COR-L47 (cell line): ENCODE measurements at places on chromosomes 6 and 20.

DNA sequence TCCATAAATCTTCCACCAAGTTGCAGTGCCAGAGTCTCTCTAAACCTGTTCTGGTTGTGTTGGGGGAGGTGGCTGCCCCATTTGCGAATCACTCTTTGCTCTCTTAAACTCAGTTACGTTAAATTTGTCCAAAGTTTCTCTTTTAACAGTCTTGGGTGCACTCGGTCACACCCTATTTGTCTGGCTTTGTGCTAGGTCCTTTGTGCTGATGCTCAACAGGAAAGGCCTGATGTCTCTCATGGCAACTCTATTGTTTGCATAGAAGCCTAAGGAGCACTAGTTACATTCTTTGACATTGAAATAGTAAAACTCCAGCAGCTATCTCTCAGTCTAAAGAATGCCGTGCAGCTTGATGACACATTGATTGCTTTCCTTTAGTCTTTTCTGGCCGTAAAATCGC, 105.1 kb downstream of the TRMT11 start:
- DNase-seq: no peak

- no peak for DNase-seq
Observed at GRCh38 chr20:2132461-2132901, 30.9 kb downstream of the STK35 start.

DNA sequence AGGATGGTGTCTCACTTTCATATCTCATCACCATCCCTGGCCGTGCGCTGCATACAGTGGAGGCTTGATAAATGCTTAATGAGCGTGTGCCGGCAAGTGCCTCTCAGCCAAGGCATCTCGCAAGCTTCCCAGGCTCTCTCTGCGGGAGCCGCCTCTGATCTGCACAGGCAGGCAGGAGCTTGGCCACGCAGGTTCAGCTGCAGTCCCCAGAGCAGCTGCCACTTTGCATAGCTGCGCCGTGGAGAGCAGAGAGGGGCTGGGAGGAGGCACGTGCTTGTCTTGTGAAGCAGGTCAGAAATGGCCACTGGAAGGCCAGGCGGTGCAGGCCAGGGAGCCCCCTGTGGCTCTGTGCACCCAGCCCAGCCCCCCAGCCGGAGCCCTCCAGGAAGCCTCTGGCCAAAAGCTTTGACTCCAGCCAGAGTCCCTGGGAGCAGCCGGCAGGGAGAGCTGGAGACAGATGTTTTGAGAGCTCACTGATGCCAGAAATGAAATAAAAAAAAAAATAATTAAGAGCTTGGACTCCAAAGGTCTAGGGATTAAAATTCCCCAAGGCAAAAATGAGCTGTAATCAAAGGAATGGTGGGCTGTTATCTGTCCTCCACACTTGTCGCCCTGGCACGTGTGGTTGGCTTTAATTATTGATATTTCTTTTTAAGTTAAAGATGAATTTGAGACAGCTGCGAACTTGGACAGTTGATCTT, 377.0 kb downstream of the CDH4 start:
- DNase-seq: no peak

DNA sequence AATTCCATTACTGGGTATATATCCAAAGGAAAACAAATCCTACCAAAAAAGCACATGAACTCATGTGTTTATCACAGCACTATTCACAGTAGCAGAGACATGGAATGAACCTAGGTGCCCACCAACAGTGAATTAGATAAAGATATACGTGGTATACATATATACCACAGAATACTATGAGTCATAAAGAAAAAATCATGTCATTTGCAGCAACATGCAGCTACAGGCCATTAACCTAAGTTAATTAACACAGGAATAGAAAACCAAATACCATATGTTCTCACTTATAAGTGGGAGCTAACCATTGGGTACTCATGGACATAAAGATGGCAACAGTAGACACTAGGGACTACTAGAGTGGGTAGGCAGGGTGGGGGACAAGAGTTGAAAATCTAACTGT, 4.2 kb downstream of the OR2B2 start:
- no peak for DNase-seq

GRCh38 chr6:166019214-166019613, 148.4 kb downstream of the TBXT start:
- no peak for DNase-seq

DNA sequence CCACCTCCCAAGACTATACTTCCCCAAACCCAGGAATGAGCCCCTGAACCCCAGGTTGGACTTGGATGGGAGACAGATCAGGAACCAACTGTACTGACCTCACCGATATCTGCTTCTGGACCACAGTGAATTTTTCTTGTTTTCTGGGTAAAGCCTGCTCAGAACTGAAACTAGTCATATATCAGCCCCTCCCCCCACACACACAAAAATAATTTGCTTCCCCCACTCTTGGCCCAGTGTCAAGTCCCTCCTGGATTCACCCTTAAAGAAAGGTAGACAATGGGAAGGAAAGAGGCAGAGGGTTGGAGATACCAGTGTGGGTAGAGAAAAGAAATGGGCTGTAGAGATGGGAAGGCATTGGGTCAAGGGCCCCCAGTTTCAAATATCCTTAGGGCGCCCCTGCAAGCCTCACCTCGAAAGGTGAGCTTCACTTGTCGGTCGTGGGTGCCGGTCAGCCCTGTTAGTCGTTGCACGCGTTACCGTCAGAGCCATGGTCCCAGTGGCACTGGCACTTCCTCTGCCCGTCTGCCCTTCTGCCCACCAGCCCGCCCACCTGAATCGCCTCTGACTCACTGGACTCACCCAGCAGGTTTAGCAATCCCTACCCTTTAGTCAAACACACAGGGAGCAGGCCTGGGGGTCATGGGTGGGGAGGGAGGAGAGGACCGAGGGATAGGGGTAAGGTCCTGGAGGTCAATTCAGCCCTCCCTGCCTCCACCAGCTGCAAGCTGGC, 8.5 kb upstream of the SPAG4 start:
- DNase-seq: no peak

DNA sequence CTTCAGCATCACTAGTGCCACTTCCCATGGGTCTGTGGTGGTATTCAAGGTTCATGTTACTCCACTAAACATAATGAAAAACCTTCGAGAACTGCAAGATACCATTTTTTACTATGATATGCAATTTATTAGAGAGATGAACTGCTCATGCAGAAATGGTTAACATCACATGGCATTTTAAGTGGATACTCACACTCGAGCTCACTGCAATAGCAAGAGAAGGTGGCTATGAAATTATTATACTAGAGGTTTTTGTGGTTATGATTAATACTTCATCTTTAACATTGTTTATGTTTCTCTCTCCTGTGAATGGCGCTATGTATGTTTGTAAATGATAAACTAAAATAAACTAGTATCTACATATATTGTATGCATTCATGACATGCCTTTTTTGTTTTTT, 35.1 kb downstream of the SCAF8 start:
- no peak for DNase-seq

DNA sequence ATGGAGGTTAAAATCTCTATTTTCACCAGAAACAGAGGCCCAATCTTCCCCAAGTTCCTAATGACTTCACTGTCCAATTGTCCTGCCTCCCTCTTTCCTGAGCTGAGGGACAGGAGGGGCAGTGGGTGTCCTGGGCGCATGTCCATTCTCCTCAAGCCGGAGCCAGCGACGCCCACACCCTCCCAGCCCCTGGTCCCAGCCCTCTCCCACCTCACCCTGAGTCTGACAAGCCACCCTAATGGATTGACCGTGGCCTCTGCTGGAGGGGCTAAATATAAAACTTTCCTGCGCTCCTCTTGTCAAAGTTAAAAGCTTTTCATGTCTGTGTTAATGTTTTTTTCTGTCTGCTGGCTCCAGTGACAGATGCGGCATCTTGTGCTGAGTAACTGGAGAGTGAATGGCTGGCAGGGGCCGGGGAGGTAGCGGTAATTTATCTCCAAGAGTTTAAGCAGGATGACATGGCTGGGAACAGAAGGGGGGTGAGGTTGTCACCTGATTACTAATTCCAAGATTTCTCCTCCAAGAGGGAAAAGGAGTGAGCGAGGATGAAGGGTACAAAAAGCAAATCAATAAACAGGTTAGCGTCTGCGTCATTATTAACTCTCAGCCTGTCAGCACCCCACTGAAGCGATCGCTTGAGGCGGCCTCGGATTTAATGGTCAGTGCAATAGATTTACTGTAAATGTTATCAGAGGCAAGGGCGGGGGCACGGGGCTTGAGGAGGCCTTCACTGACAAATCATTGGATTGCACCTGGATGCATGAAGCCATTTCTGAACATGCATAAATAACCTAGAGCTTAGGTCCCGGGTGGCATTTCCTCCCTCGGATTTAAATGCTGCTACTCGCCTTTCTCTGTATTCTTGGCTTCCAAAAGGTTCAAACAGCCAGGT, 118.1 kb upstream of the MAFB start:
- no peak for DNase-seq

DNA sequence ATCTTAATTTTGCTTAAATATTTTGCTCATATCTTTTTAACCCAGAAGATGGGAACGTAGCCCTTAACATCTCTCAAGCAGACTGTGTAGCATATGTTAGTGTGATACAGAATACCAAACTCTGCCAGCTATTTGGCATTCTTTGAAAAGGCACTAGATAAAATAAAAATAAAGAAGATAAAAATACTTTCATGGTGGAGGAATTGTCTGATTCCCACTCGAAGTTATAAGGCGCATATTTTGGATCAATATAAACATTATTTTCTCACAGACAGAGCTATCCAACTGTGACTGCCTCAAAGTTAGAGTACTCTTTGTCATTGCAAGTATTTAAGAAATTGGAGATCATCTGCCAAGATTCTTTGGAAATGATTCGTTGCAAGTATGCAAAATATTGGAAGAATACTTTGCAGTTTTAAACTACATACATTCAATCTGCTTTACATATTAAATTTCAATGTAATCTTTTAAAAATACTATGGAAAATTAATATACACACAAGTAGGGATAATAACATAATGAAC, 10.8 kb upstream of the EEF1E1 start:
- DNase-seq: no peak
